Posterior cingulate gyrus (tissue), 11 donors: ENCODE measurements at places on chromosomes 2 and 18.

GRCh38 chr2:134401789-134402188, 147.9 kb downstream of the MGAT5 start:
- DNase-seq, result no peak

GRCh38 chr2:45664635-45665261, 13.3 kb downstream of the PRKCE start:
- DNase-seq, result no peak

GRCh38 chr18:61823595-61823994, 69.2 kb downstream of the RNF152 start:
- DNase-seq, result no peak

- DNase-seq, result no peak
These were observed 103.3 kb upstream of the SLC38A11 start for GRCh38 chr2:165058476-165059265.

DNA sequence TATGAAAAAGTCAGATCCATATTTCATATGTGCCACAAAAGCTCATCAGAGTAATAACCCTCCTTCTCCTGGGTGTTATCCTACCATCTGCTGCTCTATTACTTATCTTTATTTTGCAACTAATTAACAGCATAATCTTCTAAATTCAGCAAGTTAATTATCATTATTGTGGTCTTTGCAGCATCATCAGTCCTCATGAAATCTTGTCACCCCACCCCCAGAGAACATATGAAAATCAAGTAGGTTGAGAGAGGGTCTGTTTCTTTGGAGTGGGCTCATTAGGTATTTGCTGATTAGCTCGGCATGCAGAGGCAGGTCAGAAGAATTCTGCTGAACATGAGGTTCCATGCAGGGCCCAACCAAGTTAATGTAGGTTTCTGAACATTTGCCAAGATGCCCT, 64.8 kb downstream of the ATF2 start:
- DNase-seq, result no peak

DNA sequence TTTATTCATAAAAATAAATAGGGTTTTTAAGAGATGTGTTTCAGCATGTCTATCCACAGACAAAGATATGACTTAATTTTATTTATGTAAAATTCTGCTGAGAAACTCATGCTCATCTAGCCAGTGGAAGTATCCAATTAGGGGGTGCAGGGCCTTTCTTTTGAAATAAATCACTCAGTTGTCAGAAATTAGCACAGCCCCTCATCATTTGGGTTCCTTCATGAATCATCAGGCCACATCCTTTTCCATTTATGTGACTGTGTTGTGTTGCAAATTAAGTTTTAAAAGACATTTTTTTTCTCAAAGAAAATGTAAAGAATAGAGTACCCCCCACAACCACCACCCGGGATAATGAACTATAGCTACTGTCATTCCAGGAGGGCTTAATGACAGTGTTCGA, 185.8 kb downstream of the NRP2 start:
- DNase-seq, result no peak

- DNase-seq, result no peak
These were observed 111.4 kb downstream of the FEZ2 start for GRCh38 chr2:36486521-36487044.

DNA sequence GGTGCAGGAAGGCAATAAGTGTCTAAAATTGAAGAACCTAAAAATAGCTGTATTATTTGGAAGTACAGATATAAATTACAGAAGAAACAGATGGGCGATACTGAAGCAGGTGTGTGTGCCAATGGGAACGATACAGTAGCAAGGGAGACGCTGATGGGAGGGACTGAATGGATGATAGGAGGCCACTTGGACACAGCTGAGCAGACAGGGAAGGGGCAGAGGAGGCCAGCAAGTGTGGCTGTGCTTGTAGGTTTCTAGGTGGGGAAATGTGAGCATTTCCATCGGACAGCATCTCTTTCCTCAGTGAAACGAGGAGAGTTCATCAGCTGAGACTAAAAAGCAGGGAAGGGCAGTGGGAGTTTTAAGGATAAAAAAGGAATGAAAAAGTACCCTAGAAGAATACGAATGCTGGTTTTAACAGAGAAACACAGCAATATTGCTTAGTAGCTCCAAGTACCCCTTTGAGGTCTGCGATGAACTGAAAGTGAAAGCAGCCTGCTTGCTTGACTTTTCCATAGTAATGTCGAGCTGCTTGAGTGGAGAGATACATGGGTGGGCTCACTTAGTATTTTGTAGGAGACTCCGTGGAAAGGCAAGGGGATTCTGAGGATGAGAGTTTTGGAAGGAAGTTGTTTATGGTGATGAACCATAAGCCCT, 91.7 kb upstream of the EPC2 start:
- DNase-seq, result no peak

DNA sequence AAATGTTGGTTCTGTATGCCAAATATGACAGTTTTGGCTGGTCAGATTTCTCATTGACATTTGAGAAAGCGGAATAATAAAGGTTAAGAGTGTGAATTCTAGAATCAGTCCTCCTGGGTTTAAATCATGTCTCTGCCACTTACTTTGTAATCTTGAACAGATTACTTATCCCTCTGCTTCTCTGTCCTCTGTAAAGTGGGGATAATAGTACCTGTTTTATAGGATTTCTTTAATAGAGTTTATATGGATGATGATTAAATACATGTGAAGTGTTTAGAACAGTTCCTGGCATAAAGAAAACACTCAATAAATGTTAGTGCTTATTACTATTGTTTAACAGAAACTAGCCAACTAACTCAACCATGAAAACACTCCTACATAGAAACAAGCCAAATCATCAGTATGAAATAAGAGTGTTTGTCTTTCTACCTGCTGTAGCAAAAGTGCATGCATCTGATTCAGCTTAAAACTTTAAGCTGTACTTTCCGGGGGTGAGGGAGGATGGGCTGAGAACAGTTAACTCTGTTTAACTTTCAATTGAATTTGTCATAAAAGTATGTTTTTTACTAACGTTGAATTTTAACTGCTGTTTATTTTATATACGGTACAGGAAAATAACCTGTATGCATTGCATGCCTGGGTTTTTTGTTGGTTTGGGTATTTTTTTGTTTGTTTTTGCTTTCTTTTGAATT, 6.8 kb downstream of the HTR2B start:
- no peak for DNase-seq

DNA sequence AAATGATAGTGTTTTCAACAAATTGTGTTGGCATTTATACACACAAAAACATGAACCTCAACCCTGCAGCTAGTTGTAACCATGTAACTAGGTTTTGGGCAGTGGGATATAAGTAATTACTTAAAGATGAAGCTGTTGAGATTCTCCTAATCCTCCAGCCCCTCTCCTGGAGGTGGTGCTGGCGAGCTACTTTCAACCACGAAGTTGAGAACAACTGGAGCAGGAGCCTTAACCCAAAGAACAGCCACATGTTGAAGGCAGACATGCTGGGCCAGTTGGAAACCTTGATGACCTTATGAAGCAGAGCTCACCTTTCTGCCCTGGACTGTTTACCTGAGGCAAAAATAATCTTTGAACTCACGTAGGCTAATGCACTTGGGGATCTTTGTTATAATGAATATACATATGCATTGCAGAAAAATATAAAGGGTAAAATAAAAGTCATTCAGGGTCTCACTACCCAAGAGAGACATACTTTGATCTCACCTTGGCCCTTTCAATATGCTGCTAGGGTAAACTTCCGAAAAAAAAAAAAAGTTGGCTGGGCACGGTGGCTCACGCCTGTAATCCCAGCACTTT, 89.6 kb upstream of the NPAS2 start:
- no peak for DNase-seq

- no peak for DNase-seq
These were observed 96.4 kb downstream of the COBLL1 start for GRCh38 chr2:164745012-164745797.

GRCh38 chr2:234444242-234444730, 52.6 kb downstream of the ARL4C start:
- DNase-seq, result no peak

DNA sequence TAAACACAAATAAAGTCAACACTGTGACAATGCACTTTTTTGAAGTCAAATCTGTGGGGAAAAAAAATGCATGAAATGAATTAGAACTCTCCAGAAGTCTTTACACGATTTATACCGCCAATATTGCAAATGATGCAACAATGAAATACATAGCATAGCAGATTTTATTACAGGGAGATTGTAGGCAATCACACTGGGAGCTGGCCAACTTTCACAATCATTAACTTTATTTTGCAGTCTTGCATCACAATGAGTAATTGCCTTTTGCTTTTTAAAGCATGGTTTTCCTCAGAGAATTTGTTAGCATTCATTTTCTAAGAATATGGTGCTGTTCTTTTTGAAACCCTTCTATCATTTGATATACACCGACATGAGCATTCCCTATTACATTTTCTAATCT, 366.4 kb upstream of the FSIP2 start:
- DNase-seq, result no peak

DNA sequence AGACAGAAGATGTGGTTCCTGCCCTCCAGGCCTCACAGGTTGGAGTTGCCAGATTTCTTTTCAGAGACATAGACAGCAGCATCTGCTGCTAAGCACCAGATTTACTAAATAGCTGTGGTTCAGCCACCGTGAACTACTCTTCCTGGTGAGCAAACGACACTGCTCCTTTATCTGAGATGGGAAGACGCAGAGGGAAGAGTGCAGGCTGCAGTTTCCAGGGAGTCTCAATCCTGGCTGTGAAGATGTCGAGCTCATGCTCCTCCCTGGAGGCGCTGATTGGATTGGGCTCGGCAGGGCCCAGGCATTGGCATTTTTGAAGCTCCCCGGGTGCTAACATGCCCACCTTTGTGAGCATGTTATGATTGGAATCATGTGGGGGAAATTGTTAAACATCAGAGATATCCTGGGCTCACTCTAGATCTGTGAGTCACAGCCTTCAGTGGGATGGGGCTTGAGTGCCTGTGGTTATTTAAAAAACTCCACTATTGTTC, 314.8 kb downstream of the TSN start:
- no peak for DNase-seq

DNA sequence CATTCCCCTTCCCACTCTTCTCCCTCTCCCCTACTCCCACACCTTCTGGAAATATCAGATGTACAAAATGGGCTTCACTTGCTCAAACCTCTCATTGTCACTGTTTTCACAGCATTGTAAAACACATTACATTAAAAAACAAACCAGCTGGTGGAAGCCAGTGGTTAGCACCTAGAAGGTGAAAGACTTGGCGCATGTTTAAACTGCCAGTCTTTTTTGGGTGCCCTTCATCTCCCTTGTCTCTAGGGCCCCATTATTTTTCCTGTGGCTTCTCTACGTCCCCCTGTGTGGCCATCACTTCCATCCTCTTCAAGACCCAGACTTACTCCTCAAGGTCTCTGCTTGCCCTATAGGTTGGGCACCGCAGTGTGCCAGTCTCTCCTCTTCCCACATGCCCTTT, 34.9 kb downstream of the MGAT5 start:
- DNase-seq, result no peak

DNA sequence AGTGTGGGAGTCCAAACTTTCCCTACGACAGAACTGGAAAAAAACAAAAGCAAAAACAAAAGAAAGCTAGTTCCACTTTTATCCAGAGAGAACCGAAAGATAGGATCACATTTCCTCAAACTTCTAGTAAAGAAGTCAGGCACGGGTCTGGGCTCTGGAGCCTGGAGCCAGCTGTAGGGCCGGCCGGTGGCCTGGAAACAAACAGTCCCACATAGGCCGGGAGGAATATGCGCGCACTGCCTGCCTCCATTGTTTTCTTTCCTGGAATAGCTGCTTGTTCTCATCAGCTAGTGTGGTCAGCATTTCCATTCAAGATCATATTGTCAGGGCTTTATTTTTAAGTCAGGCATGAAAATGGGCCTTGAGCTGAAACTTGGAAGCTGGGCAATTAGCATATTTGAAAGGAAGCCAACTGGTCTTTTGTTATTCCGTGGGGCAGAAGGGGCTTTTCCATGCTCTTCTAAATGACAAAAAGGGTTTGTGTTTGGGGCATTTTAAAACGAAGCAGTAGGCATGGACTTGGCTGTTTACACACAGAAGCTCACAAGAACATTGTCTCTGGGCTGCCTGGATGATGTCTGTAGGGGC, 58.7 kb upstream of the RFX8 start:
- DNase-seq, result peak; percentile 89

GRCh38 chr18:49819823-49820671, 6.7 kb upstream of the ACAA2 start:
- no peak for DNase-seq

DNA sequence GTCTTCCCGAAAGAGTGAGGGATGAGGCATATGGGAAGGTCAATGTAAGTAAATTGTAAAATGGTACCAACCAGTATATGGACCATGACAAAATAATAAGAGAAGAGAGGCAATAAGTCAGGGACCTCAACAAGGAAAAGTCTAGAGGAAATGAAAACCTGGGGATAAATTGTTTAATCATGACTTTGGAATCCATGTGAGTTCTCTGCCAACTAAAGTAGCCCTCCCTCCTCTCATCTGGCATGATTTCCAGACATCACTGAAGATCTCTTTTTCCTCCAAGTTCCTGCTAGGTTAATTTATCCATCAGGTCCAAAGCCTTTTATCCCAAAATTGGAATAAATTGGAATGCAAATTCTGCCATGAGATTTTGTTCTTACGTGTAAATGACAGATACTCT, 417.9 kb downstream of the NRXN1 start:
- DNase-seq, result no peak

DNA sequence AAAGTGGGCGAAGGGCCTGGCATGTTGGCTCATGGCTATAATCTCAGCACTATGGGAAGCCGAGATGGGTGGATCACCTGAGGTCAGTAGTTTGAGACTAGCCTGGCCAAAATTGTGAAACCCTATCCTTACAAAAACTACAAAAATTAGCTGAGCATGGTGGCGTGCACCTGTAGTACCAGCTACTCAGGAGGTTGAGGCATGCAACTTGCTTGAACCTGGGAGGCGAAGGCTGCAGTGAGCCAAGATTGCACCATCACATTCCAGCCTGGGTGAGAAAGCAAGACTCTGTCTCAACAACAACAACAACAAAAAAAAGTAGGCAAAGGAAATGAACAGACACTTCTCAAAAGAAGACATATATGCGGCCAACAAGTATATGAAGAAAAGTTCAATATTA, 196.5 kb downstream of the RAB3GAP1 start:
- DNase-seq, result no peak

DNA sequence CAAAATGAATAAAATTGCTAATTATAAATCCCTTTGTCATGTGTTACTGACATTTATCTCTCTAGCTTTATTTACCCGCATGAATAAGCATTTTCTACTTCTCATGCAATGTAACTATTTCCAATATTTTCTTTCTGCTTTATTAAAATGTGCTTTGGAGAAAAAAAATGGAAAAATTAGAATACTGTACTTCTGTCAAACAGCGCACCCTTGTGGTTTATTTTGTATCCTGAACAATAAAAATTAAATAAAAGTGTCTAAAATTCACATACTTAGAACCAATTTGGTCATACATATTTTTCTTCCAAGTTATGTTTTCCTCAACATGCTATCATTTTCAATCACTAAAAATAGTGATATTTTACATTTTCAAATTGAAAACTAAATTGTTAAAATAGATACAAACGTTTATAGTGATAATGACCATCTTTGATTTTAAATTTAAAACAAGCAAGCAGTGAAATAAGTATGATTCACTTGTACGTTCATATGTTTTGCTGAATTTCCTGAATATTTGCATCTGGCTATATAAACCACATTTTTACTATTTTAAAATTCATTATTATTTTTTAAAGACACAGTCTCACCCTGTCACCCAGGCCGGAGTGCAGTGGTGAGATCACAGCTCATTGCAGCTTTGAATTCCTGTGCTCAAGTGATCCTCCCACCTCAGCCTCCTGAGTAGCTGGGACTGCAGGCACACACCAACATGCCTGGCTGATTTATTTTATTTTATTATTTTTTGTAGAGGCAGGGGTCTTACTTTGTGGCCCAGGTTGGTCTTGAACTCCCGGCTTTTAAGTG, 95.9 kb upstream of the GRB14 start:
- no peak for DNase-seq

- no peak for DNase-seq
These were observed 261.8 kb downstream of the FHOD3 start for GRCh38 chr18:36559149-36559857.
